ENCODE measurements at places on chromosomes 12 and 14.

GRCh38 chr12:92055877-92056276 lies 89.8 kb downstream of the BTG1 start:
- DNase-seq: no peak

DNA sequence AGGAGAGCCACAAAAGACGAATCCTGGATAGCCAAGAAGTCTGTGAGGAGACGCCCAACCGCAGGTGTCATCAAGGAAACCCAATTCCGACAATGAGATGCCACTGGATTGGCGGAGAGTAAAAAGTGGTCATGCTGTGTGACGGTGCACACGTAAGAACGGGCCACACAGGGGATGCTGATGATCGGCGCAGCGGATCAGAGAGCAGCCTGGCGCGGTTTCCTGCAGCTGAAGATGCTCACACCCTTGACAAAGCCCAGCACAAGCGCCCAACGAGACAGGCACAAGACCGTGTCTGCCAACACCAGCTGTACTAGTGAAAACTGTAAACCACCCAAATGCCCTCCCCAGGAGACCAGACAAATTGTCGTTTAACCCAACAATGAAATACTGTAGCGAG lies 55.8 kb downstream of the CCDC85C start:
- no peak for DNase-seq

DNA sequence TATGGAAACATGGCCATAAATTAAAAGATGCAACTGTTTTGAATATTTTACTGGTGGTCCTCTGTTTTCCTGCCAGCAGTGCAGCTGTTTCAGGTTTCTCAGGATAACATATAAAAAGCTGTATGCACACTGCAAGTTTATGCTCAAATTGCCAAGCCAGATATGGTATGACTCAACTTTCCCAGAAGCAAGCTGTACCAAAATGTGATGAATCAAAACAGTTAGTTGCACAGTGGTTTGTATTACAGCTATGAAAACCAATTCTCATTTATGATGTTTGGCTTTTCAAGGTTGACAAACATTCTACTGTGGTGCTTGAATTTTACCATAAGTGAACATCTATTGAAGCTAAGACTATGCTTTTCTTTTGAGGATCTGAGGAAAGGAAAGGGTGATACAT lies 15.5 kb downstream of the TRMT5 start:
- DNase-seq: no peak

DNA sequence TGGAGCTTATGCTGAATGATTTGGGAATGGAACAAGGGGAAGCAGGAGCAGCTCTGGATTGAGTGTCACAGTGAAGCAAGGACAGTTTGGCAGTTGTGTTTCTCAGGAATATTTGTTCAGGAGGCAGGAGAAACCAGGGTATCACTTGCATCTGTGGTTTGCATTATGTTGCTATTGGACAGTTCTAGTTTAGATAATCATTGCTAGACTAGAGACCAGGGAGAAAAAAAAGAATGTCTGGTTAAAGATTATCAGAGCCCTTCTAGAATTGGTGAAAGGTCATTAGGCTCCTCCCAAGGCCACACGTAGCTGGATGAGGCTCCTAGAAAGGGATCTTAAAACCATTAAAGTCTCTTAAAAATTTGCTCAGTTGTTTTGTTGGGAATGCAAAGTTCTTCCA lies 17.0 kb upstream of the SRSF5 start:
- DNase-seq: no peak

DNA sequence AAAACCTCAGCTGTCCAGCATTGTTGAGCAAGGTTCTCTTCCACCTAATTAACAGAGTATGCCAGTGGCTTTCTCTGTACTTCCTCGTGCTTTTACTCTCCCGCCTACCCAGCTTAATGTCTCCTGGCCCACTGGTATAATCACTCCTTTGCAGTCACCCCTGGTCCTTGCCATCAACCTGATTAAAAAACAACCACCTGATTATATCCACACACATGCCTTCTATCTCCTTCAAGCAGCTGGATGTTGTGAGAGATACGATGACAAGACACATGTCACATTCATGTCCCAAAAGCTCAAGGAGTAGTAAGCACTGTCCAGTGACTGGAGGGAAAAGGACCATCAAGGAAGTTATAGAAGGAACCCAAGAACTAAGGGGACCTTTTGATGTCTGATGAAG lies 241.3 kb upstream of the GRIP1 start:
- no peak for DNase-seq

DNA sequence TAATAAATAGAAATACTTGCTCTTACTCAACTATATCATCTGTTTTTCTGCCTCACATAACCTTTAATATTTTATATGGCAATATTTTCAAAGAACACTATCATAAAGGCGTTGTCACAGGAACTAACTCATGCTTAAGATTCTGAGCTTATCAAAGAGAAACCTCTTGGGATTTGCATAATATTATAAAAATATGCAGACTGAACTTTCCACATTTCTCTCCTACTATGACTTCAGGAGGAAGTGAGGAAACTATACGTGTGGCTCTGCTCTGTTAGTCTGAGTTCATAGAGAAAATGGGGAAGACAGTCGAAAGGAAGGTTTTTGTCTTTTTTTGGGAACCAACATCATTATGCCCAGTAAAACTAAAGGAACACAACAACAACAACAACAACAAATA lies 124.7 kb downstream of the GARIN6 start:
- DNase-seq: no peak

- no peak for DNase-seq
These were observed 6.5 kb downstream of the PHLDA1 start for GRCh38 chr12:76024942-76025600.

DNA sequence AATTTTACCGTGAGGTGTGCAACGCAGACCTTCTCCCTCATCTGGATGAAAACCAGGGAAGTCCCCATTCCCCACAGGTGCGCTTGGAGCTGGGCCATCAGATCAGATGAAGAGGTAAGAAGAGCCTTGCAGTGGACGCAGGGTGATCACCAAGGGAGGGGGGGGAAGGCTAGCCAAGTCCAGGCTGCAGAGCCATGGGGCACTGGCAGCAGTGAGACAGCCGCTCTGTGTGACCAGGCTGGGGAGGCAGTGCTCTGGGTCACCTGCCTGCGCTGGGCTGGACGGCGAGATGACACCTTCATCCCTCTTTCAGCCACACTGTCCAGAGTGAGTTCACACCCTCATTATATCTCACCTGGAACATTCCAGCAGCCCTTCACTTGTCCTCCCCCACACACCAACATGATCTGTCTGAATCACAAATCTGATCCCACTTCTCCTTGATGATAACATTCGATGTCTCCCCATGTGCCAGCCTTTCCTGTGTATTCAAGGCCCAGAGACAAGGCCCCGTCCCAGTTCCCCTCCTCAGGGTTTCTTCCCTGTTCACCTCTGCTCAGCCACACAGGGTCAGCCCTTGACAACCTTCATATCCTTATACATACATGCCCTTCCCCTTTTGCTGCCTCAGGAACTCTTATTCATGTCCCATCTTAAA lies 65.9 kb upstream of the VASH1 start:
- no peak for DNase-seq
